Activated CD4-positive, alpha-beta T cell treated with anti-CD3 and anti-CD28 coated beads, Interleukin-2, amount 10 ng/mL, durations not matched to agents 7 days and 5 days (primary cell): ENCODE measurements at places on chromosomes 3 and 15. TPM values are rescaled to one million over a fixed set of nuclear protein-coding genes. Genes with fewer than 3 reads are reported as not detected.

The CSTA gene
- total RNA-seq, result not detected

The SERPINI2 gene
- total RNA-seq, result not detected

GRCh38 chr3:181457190-181457589 is 254.5 kb upstream of the SOX2 start:
- H3K4me1 ChIP-seq, result no peaks in the 10 kb centered on the region
- no peak overlapping the region for H3K4me3 ChIP-seq
- no peak for DNase-seq
- no peaks in the 10 kb centered on the region for H3K27me3 ChIP-seq

- H3K27ac ChIP-seq, result no peak overlapping the region
- peak overlapping the region; percentile 10 for H3K4me3 ChIP-seq
- H3K4me1 ChIP-seq, result peaks cover 9% of the 10 kb centered on the region
- peaks cover 93% of the 10 kb centered on the region for H3K27me3 ChIP-seq
- DNase-seq, result no peak
- peaks cover 7% of the 10 kb centered on the region for H3K36me3 ChIP-seq
Observed at GRCh38 chr3:137769322-137770065, 5.4 kb downstream of the SOX14 start.

GRCh38 chr15:57036352-57036751 is 117.9 kb downstream of the TCF12 start:
- no peaks in the 10 kb centered on the region for H3K27me3 ChIP-seq
- DNase-seq, result no peak
- no peak overlapping the region for H3K27ac ChIP-seq
- H3K4me1 ChIP-seq, result peaks cover 22% of the 10 kb centered on the region

The ISG20 gene
- 236 TPM for total RNA-seq
